NCI-H1436 (cell line): ENCODE measurements at places on chromosomes 4 and X.

DNA sequence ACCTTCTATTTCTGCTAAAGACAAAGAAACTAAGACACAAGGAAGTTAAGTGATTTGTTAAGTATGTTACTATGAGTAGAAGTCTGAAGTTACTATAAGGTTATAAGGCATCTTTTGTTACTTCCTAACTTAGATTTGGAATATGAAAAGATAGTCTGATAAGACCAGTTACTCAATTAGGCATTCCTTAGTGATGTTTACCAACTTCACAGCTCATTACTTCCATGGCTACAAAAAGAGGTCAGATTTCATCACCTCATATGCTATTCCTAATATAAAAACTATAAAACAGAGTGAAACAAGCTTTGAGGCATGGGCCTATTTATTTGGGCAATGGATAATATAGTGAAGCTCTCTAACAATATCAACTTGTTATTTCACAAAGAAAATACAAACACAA, 143.1 kb downstream of the TBCK start:
- no peak for DNase-seq

- DNase-seq, result no peak
These were observed 15.1 kb upstream of the TNIP2 start for GRCh38 chr4:2771264-2771663.

DNA sequence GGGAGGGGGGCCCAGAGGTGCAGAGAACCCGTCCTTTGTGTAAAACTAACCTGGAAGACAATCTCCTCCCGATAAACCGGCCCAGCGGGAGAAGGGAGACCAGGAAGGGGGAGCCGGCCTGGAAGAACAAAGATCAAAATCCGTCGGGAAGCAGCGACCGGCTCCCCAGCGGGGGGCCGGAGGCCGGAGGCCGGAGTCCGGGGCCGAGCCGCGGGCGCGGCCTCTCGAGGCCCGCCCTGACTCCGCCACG, 552 bp downstream of the ZDHHC9 start:
- DNase-seq, result no peak

DNA sequence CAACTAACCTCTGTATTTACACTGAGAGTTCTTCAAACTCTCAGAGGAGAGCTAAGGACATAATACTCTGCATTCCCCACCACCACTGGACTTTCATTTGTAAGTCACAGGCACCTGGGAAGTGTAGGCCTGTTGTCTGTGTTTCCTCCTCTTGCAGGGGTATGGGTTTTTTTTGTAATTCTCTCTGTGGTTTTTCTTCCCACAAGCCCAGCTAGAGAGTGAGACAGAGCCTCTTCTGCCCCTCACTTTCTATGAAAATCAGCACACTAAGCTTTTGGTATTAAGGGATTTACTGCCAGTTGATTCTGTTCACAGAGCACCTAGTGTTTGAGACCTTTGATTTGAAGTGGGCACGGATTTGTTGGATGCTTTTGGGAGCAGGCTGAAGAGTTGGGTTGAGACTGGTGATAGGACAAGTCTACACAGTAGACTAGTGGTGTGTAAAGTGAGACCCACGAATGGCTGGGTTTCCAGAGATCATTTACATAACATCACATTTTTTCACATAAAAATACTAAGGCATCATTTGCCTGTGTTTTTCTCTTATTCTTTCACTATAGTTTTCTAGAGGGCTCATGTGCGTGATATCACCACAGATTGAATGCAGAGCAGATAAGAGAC, 28.9 kb upstream of the WDR17 start:
- DNase-seq, result no peak

GRCh38 chr4:78354782-78355181, 196.8 kb upstream of the ANXA3 start:
- no peak for DNase-seq

- DNase-seq, result no peak
These were observed 11.4 kb downstream of the L1CAM start for GRCh38 chrX:153874366-153875125.

- no peak for DNase-seq
These were observed 78.9 kb upstream of the UNC5C start for GRCh38 chr4:95627709-95628108.

GRCh38 chr4:8276358-8277240, 7.0 kb downstream of the HTRA3 start:
- no peak for DNase-seq

DNA sequence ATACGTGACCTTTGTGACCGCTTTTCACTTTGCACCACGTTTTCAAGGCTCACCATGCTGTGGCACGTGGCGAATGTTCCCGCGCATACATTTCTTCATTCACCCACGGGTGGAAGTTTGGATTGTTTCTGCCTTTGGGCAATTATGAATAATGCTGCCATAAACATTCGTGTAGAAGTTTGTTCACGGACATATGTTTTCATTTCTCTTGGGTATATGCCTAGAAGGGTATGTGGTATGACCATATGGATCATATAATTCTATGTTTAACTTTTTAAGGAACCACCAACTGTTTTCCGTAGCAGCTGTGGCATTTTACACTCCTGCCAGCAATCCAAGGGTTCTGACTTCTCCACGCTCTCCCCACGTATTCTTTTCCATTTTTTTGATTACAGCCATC, 60.9 kb upstream of the MXD4 start:
- no peak for DNase-seq

GRCh38 chr4:169268951-169269760, 1.6 kb downstream of the SH3RF1 start:
- no peak for DNase-seq

GRCh38 chr4:25001509-25001908, 29.2 kb downstream of the LGI2 start:
- DNase-seq, result no peak

DNA sequence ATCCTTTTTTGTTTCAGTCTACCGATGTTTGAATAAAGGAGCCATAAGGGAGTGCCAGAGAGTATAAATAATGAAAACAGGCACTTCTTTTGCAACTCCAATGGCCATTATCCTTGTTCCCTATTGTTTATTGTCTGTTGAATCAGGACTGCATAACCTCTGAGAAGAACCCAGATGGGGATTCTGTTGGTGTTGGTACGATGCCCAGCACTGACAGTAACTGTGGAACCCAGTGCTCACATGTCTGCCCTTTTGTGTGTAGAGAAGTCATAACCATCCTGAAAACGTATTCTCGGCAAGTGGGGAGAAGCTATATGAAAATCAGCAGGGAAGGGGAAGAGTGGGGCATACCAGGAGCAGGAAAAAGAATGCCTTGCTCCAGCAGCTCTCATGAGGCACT, 195.1 kb upstream of the EDNRA start:
- no peak for DNase-seq

DNA sequence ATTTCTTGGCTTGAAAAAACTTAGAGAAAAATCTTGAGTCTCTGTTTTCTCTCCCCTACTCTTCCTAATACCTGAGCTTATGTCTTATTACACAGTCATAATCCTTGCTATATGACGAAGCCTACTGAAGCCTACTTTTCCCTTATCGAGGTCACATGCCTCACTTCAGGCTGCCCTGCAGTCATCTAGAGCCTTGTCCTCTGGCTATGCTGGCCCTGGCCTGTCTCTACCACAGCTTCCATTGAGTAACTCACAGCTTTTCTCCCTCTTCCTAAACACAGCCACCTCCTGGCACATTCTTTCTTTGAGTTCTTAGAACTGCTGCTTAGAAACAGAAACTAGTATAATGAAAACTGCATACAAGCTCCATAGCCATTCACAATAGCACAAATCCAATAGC, 1698.3 kb downstream of the STIM2 start:
- DNase-seq, result no peak

- DNase-seq, result no peak
These were observed 1228.0 kb downstream of the RPA4 start for GRCh38 chrX:98111684-98112083.

DNA sequence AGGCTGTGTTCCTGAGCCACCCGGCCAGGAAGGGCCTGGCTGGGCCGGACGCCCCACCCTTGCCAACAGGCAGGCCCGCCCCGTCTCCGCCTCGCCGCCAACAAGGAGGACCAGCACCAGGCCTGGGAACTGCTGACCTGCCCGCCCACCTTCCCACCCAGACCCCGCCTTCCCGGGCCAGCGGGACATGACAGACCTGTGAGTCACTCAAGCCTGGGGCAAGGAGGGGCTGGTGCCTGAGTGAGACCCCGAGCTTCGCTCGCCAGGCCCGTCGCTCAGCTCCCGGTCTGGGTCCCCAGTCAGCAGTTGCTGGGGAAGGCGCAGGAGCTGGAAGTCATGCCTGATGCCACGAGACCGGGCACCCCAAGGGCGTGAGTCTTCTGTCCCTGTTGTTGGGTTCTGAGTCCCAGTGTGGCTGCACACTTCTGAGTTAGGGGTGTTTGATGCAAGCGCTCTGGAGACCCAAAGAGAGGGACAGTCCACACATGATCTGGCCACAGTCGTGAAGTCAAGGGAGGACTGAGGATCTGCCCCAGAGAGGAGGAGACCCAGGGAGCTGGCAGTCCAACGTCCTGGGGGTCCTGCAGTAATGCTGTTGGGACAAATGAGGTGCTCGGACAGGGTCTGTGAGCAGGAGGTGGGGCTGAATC, at the start of gene DNASE1L1:
DNASE1L1 (minus strand) TSS at position 33 of the 650 bp plus-strand sequence. CDS start 3,686 bp downstream, outside the sequence.
- no peak for DNase-seq

DNA sequence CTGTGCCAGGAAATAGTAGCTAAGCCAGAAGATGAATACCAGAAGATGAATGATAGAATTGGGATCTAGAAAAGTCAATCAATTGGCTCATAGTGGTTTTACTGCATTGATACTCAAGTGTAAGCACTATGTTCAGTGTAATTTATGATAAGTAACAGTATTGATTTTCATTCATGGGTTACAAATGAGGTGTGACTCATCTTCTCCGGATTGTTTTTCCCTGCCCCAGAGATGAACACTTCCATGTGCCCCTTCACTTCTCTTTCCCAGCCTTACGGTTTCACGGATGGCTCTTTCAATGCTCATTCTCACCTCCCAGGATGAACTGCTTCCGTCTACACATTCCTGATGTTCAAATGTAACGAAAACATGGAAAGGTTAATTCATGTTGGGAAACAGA, 9.8 kb upstream of the GUCY1B1 start:
- DNase-seq, result no peak

GRCh38 chrX:131795442-131796229, 227.5 kb upstream of the STK26 start:
- DNase-seq, result no peak

DNA sequence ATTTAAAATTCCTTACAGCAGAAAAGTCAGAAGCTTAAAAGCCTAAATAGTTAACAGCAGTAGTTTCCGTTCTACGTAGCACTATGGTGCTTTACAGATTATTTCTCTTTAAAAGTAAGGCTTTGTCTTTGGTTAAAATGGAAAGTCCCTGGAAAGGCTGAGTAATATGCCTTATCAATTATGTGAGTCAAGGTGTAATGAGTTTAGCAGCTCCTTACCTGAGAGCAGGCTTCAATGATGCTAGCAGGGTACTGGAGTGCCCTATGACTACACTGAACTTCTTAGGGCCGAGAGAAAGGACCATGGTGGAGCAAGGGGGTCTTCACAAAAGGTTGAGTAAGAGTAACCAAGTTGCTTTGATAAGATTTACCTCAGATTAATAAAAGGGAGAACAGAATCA, 12.6 kb upstream of the NKX6-1 start:
- no peak for DNase-seq

DNA sequence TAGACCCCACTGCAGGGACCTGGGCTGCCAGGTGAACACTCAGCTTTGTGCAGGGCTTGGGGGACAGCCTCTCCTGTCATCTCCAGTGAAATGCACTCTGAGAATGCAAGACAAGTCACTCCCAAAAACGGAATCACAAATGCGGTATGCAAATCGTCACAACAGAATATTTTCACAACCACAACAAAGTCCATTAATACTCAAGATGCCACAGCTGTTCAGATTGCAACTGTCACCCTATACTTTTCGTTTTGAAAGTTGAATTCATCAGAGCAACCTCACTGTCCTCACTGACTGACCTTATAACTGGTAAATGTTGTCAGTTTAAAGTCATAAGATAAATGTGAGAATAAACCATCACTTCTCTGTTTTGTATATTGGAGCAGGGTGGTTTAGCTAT, 16.6 kb downstream of the JAKMIP1 start:
- no peak for DNase-seq

GRCh38 chrX:18949291-18949943, 34.5 kb downstream of the PHKA2 start:
- no peak for DNase-seq

DNA sequence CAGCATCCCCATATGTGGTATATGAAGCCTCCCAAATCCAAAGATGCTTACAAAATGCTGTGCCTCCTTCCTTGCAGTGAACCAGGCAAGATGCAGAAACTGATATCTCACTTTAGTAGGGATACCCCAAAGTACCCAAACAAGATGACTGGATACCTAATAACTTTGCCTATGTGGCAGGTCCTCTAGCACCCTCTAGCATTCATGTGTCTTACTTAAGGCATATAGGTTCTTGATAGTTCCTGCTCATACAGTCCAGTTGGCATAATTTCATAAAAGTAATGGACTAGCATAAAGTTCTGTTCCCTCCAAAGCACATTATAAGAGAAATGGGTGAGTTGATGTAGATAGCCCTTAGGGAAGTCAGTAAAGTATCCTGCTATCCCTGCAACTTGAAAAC, 36.8 kb upstream of the SPP1 start:
- no peak for DNase-seq

GRCh38 chr4:41655177-41655576, 93.3 kb downstream of the PHOX2B start:
- no peak for DNase-seq

DNA sequence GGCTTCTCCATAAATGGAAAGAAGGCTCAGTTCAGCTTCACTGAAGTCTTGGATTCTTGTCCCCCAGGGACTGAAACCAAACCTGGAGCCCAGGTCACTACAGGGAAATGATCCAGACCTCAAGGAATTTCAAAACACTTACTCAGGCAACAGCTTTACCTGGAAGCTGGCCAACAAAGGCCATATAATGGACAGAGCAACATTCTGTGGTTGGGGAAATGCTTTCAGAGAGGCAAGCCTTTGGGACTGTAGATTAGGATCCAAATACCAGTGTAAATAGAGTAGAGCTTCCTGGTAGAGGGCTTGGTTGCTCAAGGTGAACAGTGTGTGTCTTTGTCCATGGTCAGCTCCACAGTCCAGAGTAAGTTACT, 57.0 kb upstream of the PROM1 start:
- DNase-seq, result no peak
